DMS153 (cell line): ENCODE measurements at places on chromosomes 5 and 9.

GRCh38 chr9:78905387-78905786 is 608.5 kb downstream of the PSAT1 start:
- DNase-seq: no peak

DNA sequence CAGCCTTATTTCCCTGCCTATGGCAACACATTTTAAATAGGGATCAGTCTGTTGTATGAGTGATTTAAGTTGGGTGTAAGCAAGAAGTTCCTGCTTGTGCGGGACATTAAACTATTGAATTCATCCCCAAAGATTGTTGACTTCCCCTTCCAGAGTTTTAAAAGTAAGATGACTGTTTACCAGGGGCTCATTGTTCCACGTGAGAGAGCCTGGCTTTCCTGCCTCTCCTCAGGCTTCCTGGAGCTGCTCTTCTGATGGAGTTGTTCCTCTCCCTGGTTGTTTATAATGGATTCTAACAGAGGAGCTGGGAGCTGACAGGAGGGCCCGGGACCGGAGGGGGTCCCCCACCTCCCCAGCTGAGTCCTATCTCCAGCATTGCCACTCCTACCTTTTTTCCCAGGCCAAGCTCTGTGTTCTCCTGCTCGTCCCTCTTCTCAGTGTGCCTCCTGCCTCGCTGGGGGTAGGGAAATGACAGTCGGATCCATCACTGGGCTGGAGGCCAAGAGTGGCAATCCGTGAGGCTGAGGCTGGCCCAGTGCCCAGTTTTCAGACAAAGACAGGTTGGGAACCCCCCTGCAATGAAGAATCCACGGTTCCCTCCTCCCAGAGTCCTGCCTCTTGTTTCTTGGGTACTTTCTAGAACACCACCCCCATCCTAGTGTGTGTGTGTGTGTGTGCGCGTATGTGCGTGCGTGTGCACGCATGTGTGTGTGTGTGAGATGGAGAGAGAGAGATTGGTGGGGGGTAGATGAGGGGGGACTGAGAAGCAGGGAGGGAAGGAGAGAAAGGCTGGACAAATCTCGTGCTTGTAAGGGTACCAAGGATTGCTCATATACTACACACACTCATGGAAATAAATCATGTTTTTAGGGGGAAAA is 123.7 kb upstream of the NFIB start:
- peak; percentile 68 for DNase-seq

DNA sequence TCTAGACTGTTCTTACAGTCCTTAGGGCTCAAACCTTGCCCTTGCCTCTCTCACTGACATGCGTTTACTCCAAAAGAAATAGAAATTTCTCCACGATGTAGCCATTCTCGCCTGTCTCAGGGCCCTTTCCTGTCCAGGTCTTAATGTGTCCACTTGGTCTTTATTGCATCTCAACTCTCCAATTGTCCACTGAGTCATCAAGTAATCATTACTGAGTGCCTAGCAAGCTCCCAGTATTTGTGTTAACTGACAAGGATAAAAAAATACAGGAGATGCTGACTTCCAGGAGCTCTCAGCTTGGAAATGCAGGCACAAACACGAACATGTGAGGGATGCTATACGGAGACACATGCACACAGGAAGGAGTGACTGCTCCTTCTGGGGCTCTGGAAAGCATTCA is 147.3 kb downstream of the ARSB start:
- no peak for DNase-seq

DNA sequence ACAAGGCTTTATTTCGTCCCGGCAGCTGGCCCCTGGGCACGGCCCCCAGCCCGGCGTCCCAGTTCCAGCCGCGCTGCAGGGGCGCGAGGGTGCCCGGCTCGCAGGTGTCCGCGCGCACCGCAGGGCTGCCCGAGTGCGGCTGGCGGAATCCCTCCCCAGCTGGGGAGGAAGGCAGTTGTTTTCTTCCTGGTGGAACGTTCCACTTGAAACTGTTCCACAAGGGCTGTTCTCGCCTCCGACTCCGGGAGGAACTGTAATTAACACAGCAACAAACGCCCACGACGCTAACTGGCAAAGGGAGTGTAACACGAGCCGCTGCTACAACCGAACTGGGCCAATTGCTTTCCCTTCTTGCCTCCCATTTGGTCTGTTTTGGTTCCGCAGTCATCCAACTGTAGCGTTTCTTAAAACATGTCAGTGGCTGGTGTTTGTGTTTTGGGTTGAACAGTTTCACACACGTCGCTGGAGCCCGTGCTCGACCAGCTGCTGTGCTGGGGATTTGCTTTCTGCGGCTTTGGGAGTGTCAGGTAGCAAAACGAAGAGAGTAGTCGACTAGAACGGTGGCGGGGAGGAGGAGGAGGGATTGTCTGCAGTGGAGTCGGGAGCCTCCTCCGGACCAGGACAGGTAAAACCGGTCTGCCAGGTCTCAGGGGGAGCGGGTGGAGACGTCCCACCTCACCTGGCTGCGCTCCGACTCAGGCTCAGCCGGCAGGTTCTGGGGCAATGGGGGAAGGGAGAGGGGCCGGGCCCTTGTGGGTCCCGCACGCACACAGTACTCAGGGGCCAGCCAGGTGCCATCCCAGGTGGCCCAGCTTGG is 131.6 kb upstream of the NIPBL start:
- peak; percentile 93 for DNase-seq

DNA sequence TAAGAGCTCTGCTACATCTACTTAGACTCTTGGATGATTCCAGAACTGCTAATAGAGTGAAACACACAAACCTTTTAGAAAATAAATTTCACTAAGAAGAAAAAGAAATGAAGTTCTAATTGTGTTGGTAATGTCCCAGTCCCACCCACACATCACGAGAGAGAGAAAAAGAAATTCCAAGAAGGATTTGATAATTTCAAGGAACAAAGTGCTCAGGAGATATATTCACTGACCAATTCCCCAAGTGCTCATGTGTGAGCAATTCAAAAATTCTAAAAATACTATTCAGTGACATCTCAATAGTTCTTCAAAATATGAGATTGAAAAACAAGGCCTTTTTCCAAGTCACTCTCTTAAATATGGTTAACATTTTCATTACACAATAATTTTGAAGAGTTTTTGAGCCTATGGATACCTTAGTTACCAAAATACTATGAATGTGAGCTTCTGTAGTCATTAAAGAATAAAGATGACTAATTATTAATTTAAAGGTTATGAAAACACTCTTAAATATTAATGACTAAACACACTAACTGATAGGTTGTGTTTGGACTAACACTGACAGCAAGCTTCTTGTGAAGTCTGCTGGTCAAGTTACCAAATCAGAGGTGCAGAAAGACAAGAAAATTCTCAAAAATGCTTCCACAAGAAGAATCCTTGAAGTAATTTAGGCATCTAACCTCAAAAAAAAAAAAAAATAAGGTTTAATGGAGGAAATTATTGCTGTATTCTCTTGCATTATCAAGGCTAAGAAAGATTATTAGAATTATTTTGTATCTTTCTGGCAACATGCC is 245.3 kb downstream of the PDE4D start:
- no peak for DNase-seq
